Stimulated activated effector memory CD8-positive, alpha-beta T cell treated with anti-CD3 and anti-CD28 coated beads, Interleukin-12 subunit alpha, Interleukin-12 subunit beta, amount 100 ng/mL, for 72 hours (primary cell): ENCODE measurements at places on chromosomes 16 and 17.

DNA sequence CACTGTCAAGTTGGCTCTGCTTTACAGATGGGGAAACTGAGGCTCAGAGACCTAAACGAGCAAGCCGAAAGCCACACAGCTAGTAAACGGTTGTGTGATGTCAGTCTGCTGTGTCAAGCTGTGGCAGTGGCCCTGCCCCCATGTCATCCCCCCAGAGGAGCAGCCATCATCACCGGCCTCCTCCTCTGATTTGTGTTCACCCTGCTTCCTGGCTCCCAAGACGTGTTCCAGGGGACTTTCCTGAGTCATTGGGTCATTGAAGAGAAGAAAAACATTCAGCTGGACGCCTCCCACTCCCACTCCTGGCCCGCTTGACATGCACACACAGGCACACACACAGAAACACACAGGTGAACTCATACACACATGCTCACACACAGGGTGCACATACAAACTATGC, 54.0 kb upstream of the CIBAR2 start:
- no peak for DNase-seq

- DNase-seq: no peak
These were observed 1.4 kb downstream of the ZNF624 start for GRCh38 chr17:16652252-16652651.

- no peak for DNase-seq
These were observed 15.2 kb upstream of the ZNF469 start for GRCh38 chr16:88367560-88367959.

DNA sequence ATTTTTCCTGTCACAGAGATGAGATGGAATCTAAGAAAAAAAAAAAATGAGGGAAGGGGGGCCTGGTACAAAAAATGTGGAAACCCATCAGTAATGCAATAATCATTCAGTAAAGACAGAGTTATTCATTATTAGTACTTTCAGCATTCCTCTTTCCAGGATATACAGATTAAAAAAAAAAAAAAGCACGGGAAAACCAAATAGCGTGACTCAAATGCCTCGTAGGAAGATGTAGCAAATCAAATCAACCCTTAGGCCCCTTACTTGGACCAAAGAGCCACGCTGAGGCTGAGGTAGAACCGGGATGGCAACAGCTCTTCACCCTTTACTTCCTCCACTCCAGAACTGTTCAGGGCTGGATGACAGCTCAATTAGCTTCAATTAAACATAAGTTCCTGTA, 52.5 kb downstream of the SMG6 start:
- DNase-seq: no peak

- no peak for DNase-seq
These were observed 13.8 kb downstream of the C17orf50 start for GRCh38 chr17:35774499-35774898.

- no peak for DNase-seq
These were observed 5.9 kb downstream of the KDM6B start for GRCh38 chr17:7839876-7840261.

DNA sequence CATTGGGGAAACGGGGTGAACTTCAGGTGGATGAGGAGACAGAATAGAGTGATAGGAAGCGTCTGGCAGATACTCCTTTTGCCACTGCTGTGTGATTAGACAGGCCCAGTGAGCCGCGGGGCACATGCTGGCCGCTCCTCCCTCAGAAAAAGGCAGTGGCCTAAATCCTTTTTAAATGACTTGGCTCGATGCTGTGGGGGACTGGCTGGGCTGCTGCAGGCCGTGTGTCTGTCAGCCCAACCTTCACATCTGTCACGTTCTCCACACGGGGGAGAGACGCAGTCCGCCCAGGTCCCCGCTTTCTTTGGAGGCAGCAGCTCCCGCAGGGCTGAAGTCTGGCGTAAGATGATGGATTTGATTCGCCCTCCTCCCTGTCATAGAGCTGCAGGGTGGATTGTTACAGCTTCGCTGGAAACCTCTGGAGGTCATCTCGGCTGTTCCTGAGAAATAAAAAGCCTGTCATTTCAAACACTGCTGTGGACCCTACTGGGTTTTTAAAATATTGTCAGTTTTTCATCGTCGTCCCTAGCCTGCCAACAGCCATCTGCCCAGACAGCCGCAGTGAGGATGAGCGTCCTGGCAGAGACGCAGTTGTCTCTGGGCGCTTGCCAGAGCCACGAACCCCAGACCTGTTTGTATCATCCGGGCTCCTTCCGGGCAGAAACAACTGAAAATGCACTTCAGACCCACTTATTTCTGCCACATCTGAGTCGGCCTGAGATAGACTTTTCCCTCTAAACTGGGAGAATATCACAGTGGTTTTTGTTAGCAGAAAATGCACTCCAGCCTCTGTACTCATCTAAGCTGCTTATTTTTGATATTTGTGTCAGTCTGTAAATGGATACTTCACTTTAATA, 7.0 kb upstream of the TMEM235 start:
- no peak for DNase-seq

DNA sequence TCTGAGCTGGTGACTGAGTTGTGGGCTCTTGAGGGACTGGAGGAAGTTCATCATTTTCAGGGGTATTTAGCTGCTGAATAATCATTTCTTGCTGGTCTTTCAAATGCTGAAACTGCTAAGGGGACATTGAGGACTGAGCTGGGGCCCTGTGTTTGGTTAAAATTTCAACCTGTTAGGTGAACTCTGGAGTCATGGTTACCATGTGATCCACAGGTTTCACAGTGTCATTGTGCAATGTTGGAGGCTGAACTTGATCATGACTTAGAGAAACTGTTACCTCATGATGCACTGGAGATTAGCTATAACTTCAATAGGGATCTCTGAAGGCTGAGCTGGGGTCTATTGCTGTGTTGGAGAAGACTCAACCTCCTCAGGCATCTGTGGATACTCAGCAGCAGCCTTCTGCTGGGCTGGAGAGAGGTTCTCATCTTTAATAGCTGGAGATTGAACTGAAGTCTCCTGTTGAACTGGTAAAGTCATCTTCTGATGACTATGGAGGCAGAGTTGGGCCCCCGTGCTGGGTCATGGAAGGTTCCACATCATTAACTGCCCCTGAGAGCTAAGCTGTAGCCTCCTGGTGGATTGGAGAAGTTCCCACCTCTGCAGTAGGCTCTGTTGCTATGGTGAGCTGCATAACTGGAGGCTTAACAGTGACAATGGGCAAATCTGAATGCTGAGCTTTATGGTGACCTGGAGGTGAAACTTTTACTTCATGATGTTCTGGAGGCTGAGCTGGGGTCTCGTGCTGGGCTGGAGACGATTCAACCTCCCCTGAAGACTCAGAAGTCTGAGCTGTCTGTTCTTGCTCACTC, 15.2 kb downstream of the RDM1 start:
- no peak for DNase-seq

GRCh38 chr17:74961657-74962350, 10.8 kb downstream of the HID1 start:
- DNase-seq: peak; percentile 80

- no peak for DNase-seq
These were observed 302.2 kb downstream of the FOXL1 start for GRCh38 chr16:86880316-86881117.

DNA sequence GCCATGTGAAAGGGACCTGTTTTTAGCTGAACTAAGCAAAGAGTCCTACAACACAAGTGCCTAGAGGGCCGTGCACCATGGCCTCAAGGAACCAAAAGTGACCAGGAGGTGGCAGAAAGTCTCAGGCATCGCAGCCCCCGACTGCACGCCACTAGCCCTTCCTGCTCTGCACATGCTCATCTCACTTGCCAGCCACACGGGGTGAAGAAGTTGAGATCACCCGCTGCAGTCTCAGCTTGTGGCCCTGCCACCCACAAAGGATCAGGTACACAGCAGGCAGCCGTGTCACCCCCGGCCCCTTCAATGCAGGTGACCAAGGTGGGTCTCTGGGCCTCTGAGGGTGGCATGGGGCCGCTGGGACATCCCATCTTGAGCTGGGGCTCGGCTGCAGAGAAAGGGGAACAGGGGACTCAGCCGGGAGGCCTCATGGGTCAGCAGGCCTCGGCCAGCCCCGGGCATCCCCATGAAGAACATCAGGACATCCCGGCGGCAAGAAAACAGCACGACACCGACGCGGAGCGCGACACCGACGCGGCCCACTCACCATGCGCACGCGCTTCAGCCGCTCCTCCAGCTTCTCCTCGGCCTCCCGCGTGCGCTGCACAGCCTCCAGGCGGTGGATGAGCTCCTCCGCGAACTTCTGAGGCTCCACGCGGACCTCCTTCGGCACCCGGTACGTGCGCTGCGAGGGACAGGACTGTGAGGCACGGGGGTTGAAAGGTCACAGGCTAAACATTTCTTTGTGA, 21.0 kb downstream of the PDIA2 start:
- DNase-seq: no peak

- DNase-seq: no peak
These were observed 27.5 kb downstream of the TRIM25 start for GRCh38 chr17:56886288-56886731.

- DNase-seq: no peak
These were observed 1280.6 kb downstream of the CDH11 start for GRCh38 chr16:63841271-63841670.

DNA sequence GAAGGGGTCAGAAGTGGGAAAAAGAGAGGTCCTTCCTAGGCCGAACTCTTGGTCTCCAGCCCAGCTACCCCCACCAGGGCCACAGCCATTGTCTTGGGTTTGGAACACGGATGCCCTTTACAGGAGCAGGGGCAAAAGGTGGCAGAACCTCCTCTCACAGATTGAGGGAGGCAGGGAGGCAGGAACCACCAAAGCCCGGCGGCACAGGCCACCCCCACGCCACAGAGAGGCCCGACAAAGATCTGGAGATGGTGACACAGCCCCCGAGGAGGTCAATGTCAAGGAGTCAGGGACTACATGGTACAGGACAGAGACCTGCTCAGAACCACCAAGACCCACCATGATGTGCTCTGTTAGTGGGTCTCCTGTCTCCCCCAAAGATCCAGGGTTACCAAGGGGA, 44.4 kb upstream of the DLX4 start:
- no peak for DNase-seq

DNA sequence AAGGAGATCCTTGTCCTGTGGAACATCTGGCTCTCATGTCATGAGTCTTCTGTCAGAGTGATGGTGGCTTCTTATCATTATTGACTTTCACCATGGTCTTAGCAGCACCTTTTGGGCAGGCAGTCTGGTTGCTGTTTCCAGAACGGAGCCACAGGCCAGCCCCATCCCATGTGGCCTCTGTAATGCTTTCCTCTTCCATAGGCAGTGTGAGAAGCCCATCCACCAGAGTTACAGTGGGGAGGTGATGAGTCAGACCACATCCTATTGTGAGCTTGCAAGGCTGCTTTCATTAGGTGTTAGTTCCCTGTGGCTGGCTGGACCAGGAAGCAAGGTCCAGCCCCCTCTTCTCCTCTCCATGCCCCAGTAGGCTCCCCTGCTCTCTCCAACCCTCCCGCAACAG, 30.8 kb upstream of the SPACA3 start:
- no peak for DNase-seq

GRCh38 chr17:30808785-30809286, 15.7 kb downstream of the CRLF3 start:
- DNase-seq: no peak

DNA sequence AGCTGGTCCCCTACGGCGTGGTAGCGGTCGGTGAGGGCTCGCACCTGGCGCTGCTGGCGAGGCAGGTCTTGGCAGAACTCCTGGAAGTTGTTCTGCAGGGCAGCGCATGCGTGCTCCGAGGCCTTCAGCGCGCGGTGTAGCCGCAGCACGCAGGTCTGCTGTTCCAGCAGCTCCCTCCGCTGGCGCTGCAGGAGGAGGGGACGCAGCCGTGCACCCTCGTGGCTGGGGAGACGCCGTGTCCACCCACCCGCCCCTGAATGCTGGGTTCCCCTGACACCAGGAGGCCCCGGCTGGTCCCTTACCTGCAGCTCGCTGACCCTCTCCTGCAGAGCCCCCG, 12.2 kb downstream of the EVPL start:
- DNase-seq: no peak

GRCh38 chr16:84790301-84790700, 29.5 kb upstream of the CRISPLD2 start:
- no peak for DNase-seq
